Dermis microvascular lymphatic vessel endothelial cell (primary cell): ENCODE measurements at places on chromosomes 2 and 18. TPM values are rescaled to one million over a fixed set of nuclear protein-coding genes. Genes with fewer than 3 reads are reported as not detected.

DNA sequence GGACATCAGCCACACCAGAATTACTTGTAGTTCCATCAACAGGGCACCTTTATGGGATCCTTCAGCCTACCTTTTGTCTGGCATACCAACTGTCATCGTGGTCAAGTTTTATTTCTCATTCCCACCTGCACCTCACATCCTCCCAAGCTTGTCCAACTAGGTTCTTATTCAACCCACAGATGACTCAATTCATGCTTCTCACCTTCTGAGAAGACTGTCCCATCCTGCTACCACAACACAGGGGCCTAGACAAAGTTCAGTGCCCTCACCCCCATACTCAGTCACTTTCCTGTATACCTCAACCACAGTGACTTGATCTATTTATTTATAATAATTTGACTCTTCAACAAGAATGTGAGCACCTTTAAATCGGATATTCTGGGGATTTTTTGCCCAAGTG is 114.4 kb upstream of the ACVR1C start:
- DNase-seq, result no peak

The UGT1A9 gene
- total RNA-seq, result not detected in 2 replicates

DNA sequence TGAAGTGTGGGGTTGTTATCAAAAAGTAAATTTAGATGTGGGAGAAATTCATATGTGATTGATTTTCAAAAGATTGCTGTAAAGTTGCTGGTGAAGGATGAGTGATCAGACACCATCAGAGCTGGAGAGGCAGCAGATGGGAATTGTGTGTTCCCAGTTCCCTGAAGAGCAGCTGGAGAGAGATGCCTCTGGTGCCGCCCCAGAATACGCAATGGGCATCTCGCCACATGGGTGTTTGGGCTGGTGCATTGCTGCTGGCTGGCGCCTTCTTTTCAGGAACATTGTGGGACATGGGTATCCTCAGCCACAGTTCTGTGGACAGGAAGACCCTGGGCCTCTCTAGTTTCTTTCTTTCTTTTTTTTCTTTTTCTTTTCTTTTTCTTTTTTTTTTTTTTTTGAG is 11.9 kb downstream of the ATG4B start:
- DNase-seq, result no peak

GRCh38 chr2:125564471-125564870 is 1091.5 kb upstream of the GYPC start:
- no peak for DNase-seq

- DNase-seq, result no peak
Observed at GRCh38 chr18:27746241-27746640, 430.7 kb downstream of the CDH2 start.

GRCh38 chr2:39549718-39550464 is 112.8 kb upstream of the MAP4K3 start:
- DNase-seq, result no peak

The SERPINB12 gene
- not detected in 2 replicates for total RNA-seq

The LAMA3 gene
- 6.5 and 7.0 TPM in 2 replicates for total RNA-seq
